ENCODE measurements at places on chromosomes 4 and X. TPM values are rescaled to one million over a fixed set of nuclear protein-coding genes. Genes with fewer than 3 reads are reported as not detected.

TBX22 gene
- total RNA-seq = not detected

TRIM60 gene
- not detected for total RNA-seq

UGT2B11 gene
- not detected for total RNA-seq

EVC gene
- 6.3 TPM for total RNA-seq

KLKB1 gene
- total RNA-seq = 1.1 TPM

TMEM35A gene
- total RNA-seq = 0.30 TPM

CFI gene
- total RNA-seq = 11.6 TPM

BCLAF3 gene
- total RNA-seq = 7.0 TPM

XK gene
- 8.7 TPM for total RNA-seq

FAM184B gene
- total RNA-seq = not detected

HSFX3 gene
- not detected for total RNA-seq

OPRPN gene
- not detected for total RNA-seq

SMR3B gene
- total RNA-seq = not detected

SATL1 gene
- total RNA-seq = not detected

PDZD4 gene
- total RNA-seq = 2.6 TPM

L1CAM gene
- 4.8 TPM for total RNA-seq

F9 gene
- not detected for total RNA-seq

PCDH19 gene
- total RNA-seq = 0.84 TPM

PDGFC gene
- total RNA-seq = 12.8 TPM

NMU gene
- total RNA-seq = not detected

DIAPH2 gene
- 9.8 TPM for total RNA-seq

SLIT2 gene
- 8.5 TPM for total RNA-seq

CT45A10 gene
- not detected for total RNA-seq

PCYT1B gene
- total RNA-seq = 0.05 TPM

SHISA3 gene
- total RNA-seq = 5.4 TPM

INTU gene
- total RNA-seq = 4.6 TPM

WDR17 gene
- 0.25 TPM for total RNA-seq

TAF7L gene
- not detected for total RNA-seq

CLDN34 gene
- total RNA-seq = not detected

TLR10 gene
- total RNA-seq = not detected

PRDM5 gene
- 7.6 TPM for total RNA-seq

IL15 gene
- 1.7 TPM for total RNA-seq

Measured in left ventricle myocardium superior (tissue), 1 donor.